A549 treated with DMSO at 1 μM for 4 hours (cell line): ENCODE measurements at places on chromosomes 2 and 18. TPM values are rescaled to one million over a fixed set of nuclear protein-coding genes. Genes with fewer than 3 reads are reported as not detected.

Gene ITPRIPL1
- not detected in 5 replicates for total RNA-seq

Gene CREG2
- 3.5 to 10.0 TPM (median 8.7 TPM) in 5 replicates for total RNA-seq

Gene PCARE
- total RNA-seq: not detected in 5 replicates

Gene STAMBP
- total RNA-seq: 45.1 to 57.3 TPM (median 50.2 TPM) in 5 replicates

Gene LAMA1
- 0.06 to 0.31 TPM (median 0.11 TPM) in 5 replicates for total RNA-seq

Gene FOXI3
- total RNA-seq: not detected in 5 replicates

Gene CCDC93
- 13.2 to 17.8 TPM (median 14.7 TPM) in 5 replicates for total RNA-seq

Gene PDE11A
- 0.21 to 0.99 TPM (median 0.40 TPM) in 5 replicates for total RNA-seq

Gene MRPL53
- 105 to 147 TPM (median 128 TPM) in 5 replicates for total RNA-seq

Gene PSMA8
- total RNA-seq: not detected in 5 replicates

Gene REG3G
- not detected in 5 replicates for total RNA-seq

Gene DOK1
- 4.0 to 5.6 TPM (median 4.9 TPM) in 5 replicates for total RNA-seq

Gene IL36RN
- 0.06 to 0.14 TPM (median 0.07 TPM) in 5 replicates for total RNA-seq

Gene ALLC
- 0.05 TPM in 1 of 5 replicates, not detected in the others for total RNA-seq

Gene CLEC4F
- total RNA-seq: not detected in 5 replicates

Gene VWC2L
- not detected in 5 replicates for total RNA-seq

Gene ERFE
- total RNA-seq: 6.3 to 8.3 TPM (median 7.7 TPM) in 5 replicates

Gene CYBRD1
- 28.7 to 38.6 TPM (median 36.6 TPM) in 5 replicates for total RNA-seq

Gene NAT8
- not detected in 5 replicates for total RNA-seq

Gene MEMO1
- 79.8 to 89.7 TPM (median 83.7 TPM) in 5 replicates for total RNA-seq

Gene PRSS56
- total RNA-seq: 0.09 to 0.16 TPM (median 0.12 TPM) in 4 of 5 replicates, not detected in the other

Gene NTSR2
- not detected in 5 replicates for total RNA-seq

Gene GAL3ST2
- 0.23 to 0.40 TPM (median 0.34 TPM) in 4 of 5 replicates, not detected in the other for total RNA-seq

Gene TRIM54
- 0.33 to 0.73 TPM (median 0.46 TPM) in 5 replicates for total RNA-seq

Gene SLC4A3
- 2.8 to 3.6 TPM (median 2.8 TPM) in 5 replicates for total RNA-seq

Gene CCDC178
- not detected in 5 replicates for total RNA-seq

Gene DNAJC5G
- not detected in 5 replicates for total RNA-seq

Gene KLHL29
- 3.4 to 5.1 TPM (median 4.4 TPM) in 5 replicates for total RNA-seq

Gene PDE1A
- total RNA-seq: 0.09 to 0.11 TPM (median 0.10 TPM) in 4 of 5 replicates, not detected in the other
